Osteocyte (in vitro differentiated cells): ENCODE measurements at places on chromosomes 4 and X. TPM values are rescaled to one million over a fixed set of nuclear protein-coding genes. Genes with fewer than 3 reads are reported as not detected.

GRCh38 chr4:94540476-94540875 is 88.7 kb downstream of the PDLIM5 start:
- peaks cover 17% of the 10 kb centered on the region for H3K36me3 ChIP-seq
- H3K4me3 ChIP-seq, result no peak overlapping the region
- H3K27ac ChIP-seq, result peak overlapping the region; percentile 71
- DNase-seq, result no peak
- no peaks in the 10 kb centered on the region for H3K27me3 ChIP-seq
- H3K4me1 ChIP-seq, result peaks cover 69% of the 10 kb centered on the region

- DNase-seq, result peak; percentile 91
- peaks cover 8% of the 10 kb centered on the region for H3K27me3 ChIP-seq
- peaks cover 6% of the 10 kb centered on the region for H3K36me3 ChIP-seq
- peak within 1 kb of the TSS; percentile 78 for H3K4me3 ChIP-seq
These were observed at the start of gene CSTF2 for GRCh38 chrX:100819837-100820666. Gene CSTF2 (plus strand): TSS chrX:100820391. CDS start chrX:100820417, 26 bp downstream.

GRCh38 chr4:114474188-114474800 is 124.3 kb upstream of the UGT8 start:
- peaks cover 42% of the 10 kb centered on the region for H3K27me3 ChIP-seq
- H3K36me3 ChIP-seq, result no peaks in the 10 kb centered on the region
- H3K4me1 ChIP-seq, result no peaks in the 10 kb centered on the region
- H3K4me3 ChIP-seq, result no peak overlapping the region
- H3K27ac ChIP-seq, result no peak overlapping the region

- H3K4me3 ChIP-seq, result peak overlapping the region; percentile 14
- H3K4me1 ChIP-seq, result peaks cover 73% of the 10 kb centered on the region
- H3K36me3 ChIP-seq, result peaks cover 3% of the 10 kb centered on the region
- no peak for DNase-seq
- no peaks in the 10 kb centered on the region for H3K27me3 ChIP-seq
These were observed 186.1 kb downstream of the CAMK2D start for GRCh38 chr4:113575401-113575800.

DNA sequence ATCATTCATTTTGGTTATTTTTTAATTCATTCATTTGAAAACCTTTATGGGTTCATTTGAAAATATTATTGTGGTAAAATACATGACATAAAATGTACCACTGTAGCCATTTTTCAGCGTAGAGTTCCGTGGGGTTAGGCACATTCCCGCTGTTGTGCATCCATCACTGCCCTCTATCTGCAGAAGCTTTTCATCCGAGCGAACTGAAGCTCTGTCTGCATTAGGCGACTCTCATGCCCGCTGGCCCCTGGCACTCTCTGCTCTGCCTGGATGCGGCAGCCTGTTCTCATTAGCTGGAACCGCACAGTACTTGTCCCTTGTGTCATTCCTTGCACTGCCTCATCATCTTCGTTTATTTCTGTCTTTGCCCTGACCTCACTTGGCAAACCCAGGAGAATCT is 17.5 kb downstream of the CFAP99 start:
- H3K4me1 ChIP-seq, result peaks cover 3% of the 10 kb centered on the region
- no peaks in the 10 kb centered on the region for H3K36me3 ChIP-seq
- no peak for DNase-seq
- H3K27ac ChIP-seq, result no peak overlapping the region

DNA sequence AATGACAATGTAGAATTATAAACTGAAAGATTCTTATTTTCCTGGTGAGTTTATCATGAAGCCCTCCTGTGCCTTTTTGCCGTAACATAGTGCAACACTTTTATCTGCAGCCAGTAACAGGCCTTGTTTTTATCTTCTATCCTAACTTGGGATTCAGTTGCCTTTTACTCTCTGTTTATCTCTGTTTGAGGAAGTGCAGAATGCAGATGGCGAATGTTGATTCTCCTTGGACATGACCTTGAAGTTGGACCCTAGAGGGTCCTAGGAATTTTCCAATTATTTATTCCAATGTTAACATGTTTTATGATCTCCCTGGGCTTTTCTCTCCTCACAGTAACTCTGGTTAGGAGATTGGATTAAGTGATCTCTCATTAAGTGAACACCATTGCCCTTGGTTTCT is 165.0 kb downstream of the FMR1NB start:
- H3K4me3 ChIP-seq, result no peak overlapping the region
- H3K4me1 ChIP-seq, result no peaks in the 10 kb centered on the region
- no peaks in the 10 kb centered on the region for H3K27me3 ChIP-seq

- no peaks in the 10 kb centered on the region for H3K36me3 ChIP-seq
- H3K4me1 ChIP-seq, result no peaks in the 10 kb centered on the region
- no peaks in the 10 kb centered on the region for H3K27me3 ChIP-seq
- no peak for DNase-seq
- no peak overlapping the region for H3K4me3 ChIP-seq
These were observed 440.7 kb downstream of the IL15 start for GRCh38 chr4:142077048-142077447.

- H3K27ac ChIP-seq, result peak within 1 kb of the TSS; percentile 93
- peak within 1 kb of the TSS; percentile 65 for H3K4me3 ChIP-seq
- no peaks in the 10 kb centered on the region for H3K27me3 ChIP-seq
These were observed at the start of gene TBL1X for GRCh38 chrX:9464435-9465371. Gene TBL1X (plus strand): TSS chrX:9465058. CDS start chrX:9653587, 188,529 bp downstream.

GRCh38 chr4:5399790-5400421 is 308.5 kb downstream of the EVC2 start:
- peaks cover 15% of the 10 kb centered on the region for H3K4me1 ChIP-seq
- peaks cover 14% of the 10 kb centered on the region for H3K36me3 ChIP-seq
- H3K27me3 ChIP-seq, result no peaks in the 10 kb centered on the region

DNA sequence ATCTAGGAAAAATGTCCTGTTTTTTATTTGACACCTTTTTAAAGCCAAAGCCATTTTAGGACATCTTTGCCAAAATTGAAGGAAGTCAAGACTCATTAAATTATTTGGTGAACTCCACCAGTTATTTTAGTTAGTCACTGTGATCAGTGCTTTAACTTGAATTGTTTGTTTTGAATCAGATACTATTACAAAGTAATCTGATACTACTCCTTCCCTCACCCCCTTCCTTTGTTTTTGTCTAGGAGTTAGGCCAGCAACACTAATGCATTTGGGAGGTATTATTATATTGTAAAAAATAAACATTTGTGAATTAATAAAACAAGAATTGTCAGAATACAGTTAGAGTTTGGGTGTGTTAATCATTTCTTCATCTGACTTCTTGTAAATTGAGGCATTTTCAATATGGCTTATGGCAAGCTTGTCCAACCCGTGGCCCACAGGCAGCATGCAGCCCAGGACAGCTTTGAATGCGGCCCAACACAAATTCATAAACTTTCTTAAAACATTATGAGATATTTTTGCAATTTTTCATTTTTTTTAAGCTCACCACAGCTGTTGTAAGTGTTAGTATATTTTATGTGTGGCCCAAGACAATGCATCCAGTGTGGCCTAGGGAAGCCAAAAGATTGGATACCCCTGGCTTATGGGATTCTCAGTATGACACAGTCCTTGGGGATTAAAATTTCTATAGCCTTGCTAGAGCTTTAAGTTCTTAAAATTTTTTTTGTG is 182.2 kb downstream of the BMPR1B start:
- no peak overlapping the region for H3K27ac ChIP-seq
- H3K36me3 ChIP-seq, result no peaks in the 10 kb centered on the region
- peaks cover 37% of the 10 kb centered on the region for H3K4me1 ChIP-seq
- no peak for DNase-seq

- H3K27ac ChIP-seq, result no peak overlapping the region
- no peak overlapping the region for H3K4me3 ChIP-seq
- no peaks in the 10 kb centered on the region for H3K4me1 ChIP-seq
- DNase-seq, result no peak
- no peaks in the 10 kb centered on the region for H3K27me3 ChIP-seq
These were observed 325.3 kb downstream of the AFF2 start for GRCh38 chrX:148825696-148826095.

- H3K27me3 ChIP-seq, result no peaks in the 10 kb centered on the region
- no peak overlapping the region for H3K27ac ChIP-seq
- no peak for DNase-seq
- H3K4me1 ChIP-seq, result no peaks in the 10 kb centered on the region
- H3K4me3 ChIP-seq, result no peak overlapping the region
These were observed 22.7 kb downstream of the INTS6L start for GRCh38 chrX:135543172-135543571.

GRCh38 chr4:54104907-54105306 is 4.9 kb downstream of the GSX2 start:
- no peak overlapping the region for H3K27ac ChIP-seq
- DNase-seq, result no peak
- H3K27me3 ChIP-seq, result peaks cover 26% of the 10 kb centered on the region
- peaks cover 14% of the 10 kb centered on the region for H3K4me1 ChIP-seq
- H3K36me3 ChIP-seq, result no peaks in the 10 kb centered on the region

- no peak overlapping the region for H3K4me3 ChIP-seq
- no peaks in the 10 kb centered on the region for H3K4me1 ChIP-seq
These were observed 13.7 kb upstream of the PIGA start for GRCh38 chrX:15349046-15349445.

DNA sequence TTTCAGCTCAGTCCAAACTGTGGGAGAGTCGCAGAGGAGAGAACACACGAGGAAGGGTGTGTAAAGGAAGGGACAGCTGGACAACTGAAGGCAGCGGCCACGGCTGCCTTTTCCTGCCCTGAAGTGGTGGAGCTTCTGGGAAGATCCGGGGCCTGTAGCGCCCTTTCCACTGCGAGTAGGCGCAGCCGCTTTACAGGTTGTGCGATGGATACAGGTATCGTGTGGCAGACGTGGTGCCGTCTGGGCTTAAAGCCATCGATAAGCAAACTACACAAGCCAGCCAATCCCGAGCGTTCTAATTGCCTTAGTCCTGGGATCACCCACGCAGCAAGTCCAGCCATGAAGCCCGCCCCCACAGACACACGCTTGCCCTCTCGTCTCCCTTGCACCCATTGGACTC is 15.4 kb downstream of the NKX6-1 start:
- H3K27me3 ChIP-seq, result peaks cover 65% of the 10 kb centered on the region
- no peaks in the 10 kb centered on the region for H3K4me1 ChIP-seq
- no peak for DNase-seq
- H3K27ac ChIP-seq, result no peak overlapping the region
- no peaks in the 10 kb centered on the region for H3K36me3 ChIP-seq

GRCh38 chrX:16610121-16610621 is 39.8 kb upstream of the S100G start:
- peaks cover 15% of the 10 kb centered on the region for H3K4me1 ChIP-seq
- H3K4me3 ChIP-seq, result no peak overlapping the region
- H3K27me3 ChIP-seq, result no peaks in the 10 kb centered on the region
- DNase-seq, result no peak
- H3K27ac ChIP-seq, result peak overlapping the region; percentile 63
- peaks cover 32% of the 10 kb centered on the region for H3K36me3 ChIP-seq

DNA sequence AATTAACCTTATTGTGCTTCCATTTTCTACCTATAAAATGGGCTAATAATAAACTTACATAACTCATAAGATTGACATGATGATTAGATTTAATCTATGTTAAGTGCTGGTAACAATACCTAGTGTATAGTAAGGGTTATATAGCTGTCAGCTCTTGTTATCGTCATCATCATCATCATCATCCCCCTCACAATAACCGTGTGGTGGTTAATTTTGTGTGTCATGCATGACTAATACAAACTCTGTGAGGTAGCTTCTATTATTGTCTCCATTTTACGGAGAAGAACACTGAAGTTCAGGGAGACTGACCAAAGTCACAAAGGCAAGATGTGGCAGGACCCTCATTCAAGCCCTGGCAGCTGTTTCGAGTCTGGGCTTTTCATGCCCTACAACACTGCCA is 211.3 kb downstream of the PALLD start:
- H3K27ac ChIP-seq, result no peak overlapping the region
- H3K4me3 ChIP-seq, result no peak overlapping the region
- peaks cover 25% of the 10 kb centered on the region for H3K4me1 ChIP-seq
- H3K27me3 ChIP-seq, result no peaks in the 10 kb centered on the region

DNA sequence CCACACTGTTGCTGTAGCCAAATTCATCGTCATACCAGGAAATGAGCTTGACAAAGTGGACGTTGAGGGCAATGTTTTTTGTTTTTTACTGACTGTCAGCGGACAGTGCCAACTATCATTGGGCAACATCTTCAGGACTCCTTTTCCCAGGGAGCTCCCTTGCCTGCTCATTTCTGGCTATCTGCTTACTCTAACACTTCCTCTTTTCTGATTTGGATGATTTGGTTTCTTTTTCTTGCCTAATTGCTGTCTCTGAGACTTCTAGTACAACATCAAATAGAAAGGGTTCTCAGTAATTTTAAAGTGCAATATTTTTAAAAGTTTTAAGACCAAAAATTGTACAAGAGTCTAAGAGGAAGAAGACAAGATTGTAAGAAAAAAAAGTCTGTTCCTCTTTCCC is 92.0 kb upstream of the KLHL4 start:
- no peak for DNase-seq
- no peak overlapping the region for H3K27ac ChIP-seq
- H3K4me3 ChIP-seq, result no peak overlapping the region
- H3K27me3 ChIP-seq, result peaks cover 12% of the 10 kb centered on the region
- no peaks in the 10 kb centered on the region for H3K36me3 ChIP-seq
- no peaks in the 10 kb centered on the region for H3K4me1 ChIP-seq

- no peak overlapping the region for H3K4me3 ChIP-seq
- H3K4me1 ChIP-seq, result no peaks in the 10 kb centered on the region
- no peak overlapping the region for H3K27ac ChIP-seq
- H3K27me3 ChIP-seq, result peaks cover 4% of the 10 kb centered on the region
These were observed 45.9 kb upstream of the PPP3CA start for GRCh38 chr4:101393256-101393655.

DNA sequence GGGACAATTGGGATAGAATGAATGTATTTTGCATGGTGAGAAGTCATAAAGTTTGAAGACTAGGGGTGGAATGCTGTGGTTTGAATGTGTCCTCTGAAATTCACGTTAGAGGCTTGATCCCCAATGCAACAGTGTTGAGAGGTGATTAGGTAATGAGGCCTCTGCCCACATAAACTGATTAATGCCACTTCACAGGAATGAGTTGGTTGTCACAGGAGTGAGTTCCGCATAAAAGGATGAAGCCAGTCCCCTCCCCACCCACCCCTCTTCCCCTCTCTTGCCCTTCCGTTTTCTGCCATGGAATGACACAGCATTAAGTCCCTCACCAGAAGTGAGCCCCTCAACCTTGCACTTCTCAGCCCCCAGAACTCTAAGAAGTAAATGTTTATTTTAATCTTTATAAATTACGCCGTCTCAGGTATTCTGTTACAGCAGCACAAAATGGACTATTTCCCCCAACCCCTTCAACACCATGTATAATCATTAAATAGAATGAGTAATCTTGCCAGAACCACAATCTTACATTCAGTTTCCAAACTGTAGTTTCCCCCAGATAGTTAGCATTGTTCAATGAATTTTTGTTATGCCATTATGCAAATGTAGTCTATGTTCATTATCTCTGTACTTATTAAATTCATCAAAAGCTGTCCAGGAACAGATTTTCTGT is 5.5 kb upstream of the MMAA start:
- peaks cover 16% of the 10 kb centered on the region for H3K4me1 ChIP-seq
- no peaks in the 10 kb centered on the region for H3K36me3 ChIP-seq
- H3K27ac ChIP-seq, result no peak overlapping the region
- peaks cover 5% of the 10 kb centered on the region for H3K27me3 ChIP-seq

GRCh38 chr4:72901553-72901952 is 168.0 kb downstream of the COX18 start:
- H3K27me3 ChIP-seq, result no peaks in the 10 kb centered on the region
- H3K27ac ChIP-seq, result no peak overlapping the region
- no peak for DNase-seq
- H3K4me1 ChIP-seq, result peaks cover 8% of the 10 kb centered on the region
- no peak overlapping the region for H3K4me3 ChIP-seq

Gene PNMA5
- not detected in 2 replicates for total RNA-seq

Gene SPARCL1
- total RNA-seq, result 4.0 TPM in 2 replicates

Gene FGA
- total RNA-seq, result not detected in 2 replicates

Gene IL15
- total RNA-seq, result 3.8 TPM in 2 replicates

Gene SERPINA7
- total RNA-seq, result not detected in 2 replicates

Gene FGFBP2
- not detected in 2 replicates for total RNA-seq
